ENCODE measurements at places on chromosomes 7 and 10.

- DNase-seq = no peak
Measured at GRCh38 chr7:158657189-158657746, 47.3 kb downstream of the NCAPG2 start.

- DNase-seq = no peak
Measured at GRCh38 chr10:47178537-47179290, 121.3 kb upstream of the GDF10 start.

DNA sequence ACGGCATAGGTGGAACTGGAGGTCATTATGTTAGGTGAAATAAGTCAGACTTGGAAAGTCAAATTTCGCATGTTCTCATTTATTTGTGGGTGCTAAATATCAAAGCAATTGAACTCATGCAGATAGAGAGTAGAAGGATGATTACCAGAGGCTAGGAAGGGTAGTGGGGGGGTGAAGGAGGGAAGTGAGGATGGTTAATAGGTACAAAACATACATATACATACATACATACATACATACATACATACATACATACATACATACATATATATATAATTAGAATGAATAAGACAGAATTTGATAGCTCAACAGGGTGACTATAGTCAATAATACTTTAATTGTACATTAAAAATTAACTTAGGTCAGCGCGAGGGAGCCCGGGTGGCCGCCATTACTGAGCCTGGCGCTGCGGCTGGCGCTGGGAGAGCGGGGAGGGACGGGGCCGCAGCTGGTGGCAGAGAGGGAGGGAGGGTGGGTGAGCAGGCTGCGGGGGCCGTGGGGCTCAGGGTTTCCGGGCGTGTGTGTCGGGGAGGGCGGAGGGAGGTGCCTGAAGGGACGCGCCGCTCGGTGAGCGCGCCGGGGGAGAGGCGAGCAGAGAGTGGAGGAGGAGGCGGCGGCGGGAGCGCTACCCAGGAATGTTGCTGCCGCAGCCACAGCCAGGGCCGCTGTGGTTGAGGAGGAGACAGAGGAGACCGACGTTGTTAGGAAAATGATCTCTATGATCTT lies 85.8 kb upstream of the EGFR start:
- DNase-seq = no peak

- DNase-seq = no peak
Measured at GRCh38 chr7:44147026-44147991, 6.2 kb upstream of the MYL7 start.

GRCh38 chr7:70618020-70618551 lies 513.9 kb upstream of the GALNT17 start:
- no peak for DNase-seq

DNA sequence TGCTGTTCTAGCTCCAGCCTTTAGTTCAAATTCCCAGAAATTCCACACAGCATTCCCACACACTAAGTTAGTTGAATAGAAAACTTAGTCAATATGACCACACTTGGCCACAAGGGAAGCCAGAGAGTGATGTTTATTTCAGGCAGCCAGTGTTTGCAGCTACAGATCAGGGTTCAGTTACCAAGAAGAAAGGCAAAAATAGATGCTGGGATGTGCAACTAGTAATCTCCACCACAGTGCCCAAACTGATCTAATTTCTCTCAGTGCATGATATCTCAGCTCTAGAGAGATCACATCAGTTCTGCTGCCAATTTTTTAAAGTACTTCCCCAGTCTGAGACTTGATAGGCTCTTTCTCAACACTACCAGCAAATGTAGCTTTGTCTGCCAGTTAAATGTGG lies 17.6 kb downstream of the SLF2 start:
- no peak for DNase-seq

- no peak for DNase-seq
Measured at GRCh38 chr7:143288836-143289235, 685 bp downstream of the CASP2 start.

DNA sequence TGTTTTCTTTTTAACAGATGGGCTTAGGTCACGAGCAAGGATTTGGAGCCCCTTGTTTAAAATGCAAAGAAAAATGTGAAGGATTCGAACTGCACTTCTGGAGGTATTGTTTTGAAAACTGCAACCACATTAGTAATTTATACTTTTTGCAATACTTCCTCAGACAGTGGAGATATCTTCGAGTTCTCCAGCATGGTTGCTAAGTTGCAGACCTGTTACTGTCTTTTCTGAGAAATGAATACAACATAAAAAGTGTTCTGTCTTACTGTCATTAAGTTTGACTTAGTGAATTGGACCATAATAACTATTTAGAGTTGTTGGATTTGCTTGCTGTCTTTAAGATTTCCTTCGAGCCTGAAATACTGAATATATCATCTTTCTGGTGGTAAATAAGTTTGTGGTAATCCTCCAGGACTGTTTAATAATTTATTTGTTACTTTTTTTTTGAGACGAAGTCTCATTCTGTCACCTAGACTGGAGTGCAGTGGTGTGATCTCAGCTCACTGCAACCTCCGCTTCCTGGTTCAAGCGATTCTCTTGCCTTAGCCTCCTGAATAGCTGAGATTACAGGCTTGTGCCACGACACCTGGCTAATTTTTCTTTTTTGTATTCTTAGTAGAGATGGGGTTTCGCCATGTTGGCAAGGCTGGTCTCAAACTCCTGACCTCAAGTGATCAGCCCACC lies 24.3 kb downstream of the TES start:
- DNase-seq = no peak

- no peak for DNase-seq
Measured at GRCh38 chr7:1856888-1857441, 186.9 kb downstream of the ELFN1 start.

- no peak for DNase-seq
Measured at GRCh38 chr7:5179756-5180155, 10.3 kb upstream of the WIPI2 start.

GRCh38 chr7:36171503-36171902 lies 18.4 kb downstream of the EEPD1 start:
- no peak for DNase-seq

DNA sequence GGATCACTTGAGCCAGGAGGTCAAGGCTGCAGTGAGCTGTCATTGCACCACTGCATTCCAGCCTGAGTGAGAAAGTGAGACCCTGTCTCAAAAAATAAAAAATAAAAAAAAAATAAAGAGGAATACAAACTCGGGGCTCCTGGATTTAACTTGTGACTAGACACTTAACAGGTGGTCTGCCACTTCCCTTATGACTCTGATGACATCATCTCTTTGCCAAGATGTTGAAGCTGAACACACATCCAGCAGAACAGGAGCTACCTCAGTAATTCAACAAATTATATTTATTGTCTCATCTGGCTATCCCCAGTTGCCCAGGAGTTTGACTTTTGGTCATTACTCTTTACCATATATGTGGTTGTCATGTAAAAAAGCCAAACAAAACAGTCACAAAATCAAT lies 35.3 kb downstream of the NEUROD6 start:
- DNase-seq = no peak

GRCh38 chr10:94069884-94070283 lies 76.2 kb downstream of the PLCE1 start:
- DNase-seq = no peak

- DNase-seq = no peak
Measured at GRCh38 chr7:32116436-32116835, 46.2 kb upstream of the PDE1C start.

DNA sequence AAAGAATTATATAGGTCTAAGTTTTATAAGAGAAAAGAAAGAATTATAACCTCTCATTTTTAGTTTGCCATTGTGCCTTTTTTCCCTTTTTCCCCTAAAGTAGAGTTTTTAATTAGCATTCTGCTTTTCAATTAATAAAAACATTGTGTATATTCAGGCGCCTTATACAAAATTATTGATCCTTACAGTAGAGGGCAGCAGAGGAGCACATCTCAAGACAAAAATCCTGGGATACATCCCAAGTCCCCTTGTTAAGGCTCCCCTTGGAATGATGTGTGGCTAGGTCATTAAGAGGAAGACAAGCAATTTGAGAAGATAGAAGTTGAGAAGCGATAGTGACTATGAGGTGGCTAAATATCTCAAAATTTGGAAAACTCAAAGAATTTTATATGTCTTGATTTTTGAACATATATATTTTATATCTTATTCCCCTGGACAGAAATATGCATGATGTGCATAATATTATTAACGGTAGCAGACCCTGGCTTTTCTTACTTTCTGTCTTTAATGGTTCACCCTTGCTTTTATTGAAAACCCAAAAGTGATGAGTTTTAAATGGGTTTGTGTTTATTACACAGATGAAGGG lies 19.1 kb upstream of the TPK1 start:
- DNase-seq = no peak

DNA sequence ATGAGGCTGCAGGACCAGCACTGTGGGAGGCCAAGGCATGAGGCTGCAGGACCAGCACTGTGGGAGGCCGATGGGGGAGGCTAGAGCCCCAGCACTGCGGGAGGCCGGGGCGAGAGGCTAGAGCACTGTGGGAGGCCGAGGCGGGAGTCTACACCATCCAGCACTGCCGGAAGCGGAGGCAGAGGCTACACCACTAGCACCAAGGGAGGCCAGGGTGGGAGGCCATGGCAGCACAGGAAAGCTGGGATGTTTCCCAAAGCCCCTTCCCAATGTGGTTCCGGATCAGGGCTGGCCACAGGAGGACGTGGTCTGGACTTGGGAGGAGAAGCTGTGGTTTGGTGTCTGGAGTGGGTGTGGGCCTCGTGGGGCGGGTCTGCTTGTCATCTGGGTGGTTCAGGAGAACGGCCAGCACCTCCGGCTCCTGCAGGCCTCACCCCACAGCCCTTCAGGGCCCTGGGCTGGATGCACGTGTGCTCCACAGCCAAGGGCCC lies 43.6 kb downstream of the PDGFA start:
- DNase-seq = peak; percentile 26

DNA sequence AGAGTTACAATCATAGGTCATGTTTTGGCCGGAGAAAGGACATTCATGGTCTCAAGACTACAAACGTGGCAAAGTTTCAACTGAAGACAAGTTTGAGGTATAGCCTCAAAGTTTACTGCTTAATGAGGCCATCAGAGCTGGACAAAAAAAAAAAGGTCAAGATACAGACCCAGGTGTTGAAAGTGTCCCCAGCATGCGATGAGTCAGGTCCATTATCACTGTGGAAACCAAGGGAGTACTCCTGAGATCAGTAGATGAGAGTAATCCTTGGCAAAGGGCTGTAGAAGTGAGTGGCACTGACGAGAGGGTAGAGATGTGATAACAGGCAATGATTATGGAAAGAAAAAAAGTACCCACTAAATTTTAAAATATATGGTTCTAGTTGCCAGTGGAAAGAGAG lies 80.1 kb upstream of the LRRN3 start:
- DNase-seq = no peak

GRCh38 chr7:112853422-112853821 lies 63.2 kb upstream of the TMEM168 start:
- no peak for DNase-seq

- no peak for DNase-seq
Measured at GRCh38 chr10:4034907-4035598, 250.0 kb upstream of the KLF6 start.

DNA sequence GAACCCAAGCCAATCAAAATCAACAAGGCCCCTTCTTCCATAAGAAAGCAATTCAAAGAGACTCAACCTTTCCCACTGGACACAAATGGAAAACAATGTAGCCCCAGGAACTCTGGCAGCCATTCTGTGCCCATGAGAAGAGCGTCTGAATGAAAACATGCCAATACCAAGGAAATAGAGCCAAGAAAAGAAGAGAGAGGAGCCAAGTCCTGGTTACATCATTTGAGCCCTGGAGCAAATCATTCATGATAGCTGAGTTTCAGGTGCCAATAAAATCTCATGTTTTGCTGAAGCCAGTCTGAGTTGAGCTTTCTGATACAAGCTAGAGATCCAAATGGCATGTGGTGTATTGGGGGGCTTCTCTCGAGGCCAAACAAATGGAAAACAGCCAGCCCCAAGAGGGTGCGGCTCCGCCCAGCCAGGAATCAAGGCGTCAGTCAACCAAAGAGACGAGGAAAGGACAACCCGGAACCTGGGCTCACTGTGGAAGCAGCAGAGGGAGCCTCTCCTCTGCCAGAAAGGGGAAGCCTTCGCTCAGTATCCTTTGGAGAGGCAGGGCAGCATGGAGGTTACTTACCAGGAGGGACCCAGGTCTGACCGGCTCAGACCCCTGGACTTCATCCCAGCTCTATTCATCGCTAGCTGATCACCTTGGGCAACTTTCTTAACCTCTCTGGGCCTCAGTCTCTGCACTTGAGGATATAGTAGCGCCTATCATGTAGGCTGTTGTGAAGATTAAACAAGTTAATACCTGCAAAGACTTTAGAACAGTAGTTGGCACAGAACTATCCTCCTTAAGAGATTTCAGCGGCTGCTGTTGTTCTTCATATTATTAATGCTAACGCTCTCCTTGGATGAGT lies 61.8 kb downstream of the OAT start:
- DNase-seq = no peak

DNA sequence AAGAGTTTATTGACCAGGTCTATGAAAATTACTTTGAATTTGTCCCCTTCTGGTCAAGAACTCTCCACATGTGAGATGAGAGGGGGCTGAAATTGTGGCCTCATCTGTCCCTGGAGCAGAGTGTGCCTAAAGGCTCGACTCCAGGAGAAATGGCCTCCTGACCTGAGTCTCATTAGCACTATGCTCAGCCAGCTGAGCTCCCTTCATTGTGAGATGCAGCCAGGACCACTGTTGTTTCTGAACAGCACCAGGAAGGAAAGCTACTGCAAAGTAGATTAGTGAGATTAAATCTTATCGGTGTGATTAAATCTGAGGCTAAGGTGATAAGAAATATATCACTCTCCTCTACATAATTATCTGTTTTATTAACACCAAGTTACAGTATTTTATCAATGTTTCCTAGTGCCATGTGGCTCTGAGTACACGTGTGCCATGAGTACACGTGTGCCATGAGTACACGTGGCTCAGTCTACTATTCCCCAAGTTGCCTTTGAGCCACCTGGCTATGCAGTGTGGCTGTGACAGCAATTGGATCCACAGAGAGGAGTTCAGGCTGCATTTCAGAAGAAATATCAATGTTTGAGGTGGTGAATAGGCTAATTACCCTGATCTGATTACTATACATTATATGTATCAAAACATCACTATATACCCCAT lies 126.9 kb downstream of the IPMK start:
- no peak for DNase-seq

GRCh38 chr10:14240253-14241189 lies 90.2 kb downstream of the FRMD4A start:
- DNase-seq = no peak

DNA sequence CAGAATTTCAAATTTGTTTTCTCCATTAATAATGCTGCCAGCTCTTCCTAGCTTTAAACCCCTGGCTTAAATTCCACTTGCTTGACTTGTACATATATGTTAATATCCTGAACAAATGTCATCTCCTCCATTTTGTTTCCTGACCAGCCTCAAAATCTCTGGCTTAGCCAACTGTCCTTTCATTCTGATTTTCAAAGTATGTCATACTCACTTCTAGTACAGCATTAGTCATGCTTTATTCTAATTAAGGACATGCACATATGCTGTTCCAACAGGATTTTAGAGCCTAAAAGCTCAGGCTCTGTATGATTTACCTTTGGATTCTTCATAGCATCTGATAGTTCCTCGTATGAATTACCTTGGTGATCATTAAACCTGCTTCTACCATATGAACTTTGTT lies 158.3 kb downstream of the ZNF438 start:
- no peak for DNase-seq

GRCh38 chr7:132998763-132999162 lies 83.1 kb downstream of the CHCHD3 start:
- no peak for DNase-seq

All from activated naive CD4-positive, alpha-beta T cell treated with anti-CD3 and anti-CD28 coated beads, Interleukin-2, amount 50 U/mL, for 72 hours (primary cell).